Effector memory CD8-positive, alpha-beta T cell (primary cell): ENCODE measurements at places on chromosomes 4 and X.

- no peak for DNase-seq
- peak overlapping the region; percentile 31 for H3K4me3 ChIP-seq
- no peak overlapping the region for H3K27ac ChIP-seq
- H3K36me3 ChIP-seq, result no peaks in the 10 kb centered on the region
- peaks cover 75% of the 10 kb centered on the region for H3K27me3 ChIP-seq
Measured at GRCh38 chr4:41215969-41216293, 1.6 kb upstream of the APBB2 start.

DNA sequence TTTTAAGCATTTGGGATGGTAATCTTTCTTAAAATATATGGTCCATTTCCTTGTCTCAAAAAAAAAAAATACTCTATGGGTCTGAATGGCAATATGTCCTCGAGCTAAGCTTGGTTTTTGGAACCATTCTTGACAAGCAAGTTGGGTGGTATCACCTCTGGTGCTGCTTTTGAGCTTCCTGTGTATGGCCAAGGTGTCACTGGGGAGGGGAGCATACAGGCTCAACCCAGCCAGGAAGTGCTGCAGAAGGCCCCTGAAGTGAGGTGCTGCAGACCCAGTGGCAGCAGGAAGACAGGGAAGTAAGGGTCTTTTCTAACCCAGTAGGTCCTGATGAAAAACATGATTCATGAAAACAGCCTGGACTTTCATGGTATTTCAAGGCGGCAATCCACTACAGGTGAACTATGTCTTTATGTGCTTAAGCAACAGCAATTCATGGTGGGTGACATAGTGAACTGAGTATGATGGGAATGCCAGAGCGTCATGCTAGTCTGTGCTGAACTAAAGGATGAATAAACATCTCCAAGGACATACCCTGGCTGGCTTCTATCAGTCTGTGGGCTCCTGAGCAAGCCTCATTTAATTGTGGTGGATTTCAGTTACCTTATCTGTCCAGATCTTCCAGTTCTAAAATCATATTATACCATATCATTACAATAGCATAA is 15.1 kb downstream of the TRAPPC2 start:
- DNase-seq, result peak; percentile 29
- peaks cover 27% of the 10 kb centered on the region for H3K4me1 ChIP-seq
- peak overlapping the region; percentile 64 for H3K4me3 ChIP-seq
- H3K36me3 ChIP-seq, result peaks cover 39% of the 10 kb centered on the region
- no peaks in the 10 kb centered on the region for H3K27me3 ChIP-seq

GRCh38 chr4:10167201-10167600 is 50.6 kb upstream of the WDR1 start:
- no peaks in the 10 kb centered on the region for H3K36me3 ChIP-seq
- no peak overlapping the region for H3K27ac ChIP-seq
- H3K4me1 ChIP-seq, result no peaks in the 10 kb centered on the region
- no peak overlapping the region for H3K4me3 ChIP-seq

- H3K4me3 ChIP-seq, result no peak overlapping the region
- no peaks in the 10 kb centered on the region for H3K4me1 ChIP-seq
- H3K27ac ChIP-seq, result no peak overlapping the region
- H3K27me3 ChIP-seq, result peaks cover 14% of the 10 kb centered on the region
- no peaks in the 10 kb centered on the region for H3K36me3 ChIP-seq
Measured at GRCh38 chrX:45126158-45126557, 74.5 kb downstream of the DIPK2B start.

- no peak for DNase-seq
- H3K4me1 ChIP-seq, result peaks cover 34% of the 10 kb centered on the region
- no peaks in the 10 kb centered on the region for H3K27me3 ChIP-seq
- H3K4me3 ChIP-seq, result peak overlapping the region; percentile 89
- H3K27ac ChIP-seq, result no peak overlapping the region
Measured at GRCh38 chrX:135345107-135345589, 35.9 kb downstream of the ETDC start.

GRCh38 chr4:15598644-15599043 is 56.5 kb downstream of the FBXL5 start:
- no peak for DNase-seq
- H3K27ac ChIP-seq, result no peak overlapping the region
- H3K27me3 ChIP-seq, result no peaks in the 10 kb centered on the region
- H3K4me1 ChIP-seq, result no peaks in the 10 kb centered on the region

- H3K36me3 ChIP-seq, result no peaks in the 10 kb centered on the region
- no peaks in the 10 kb centered on the region for H3K4me1 ChIP-seq
- no peak overlapping the region for H3K4me3 ChIP-seq
- no peak overlapping the region for H3K27ac ChIP-seq
- no peak for DNase-seq
Measured at GRCh38 chrX:67353651-67354370, 190.0 kb upstream of the AR start.

GRCh38 chr4:84220990-84221389 is 278.1 kb downstream of the NKX6-1 start:
- H3K27ac ChIP-seq, result no peak overlapping the region
- no peaks in the 10 kb centered on the region for H3K27me3 ChIP-seq
- no peak overlapping the region for H3K4me3 ChIP-seq
- no peaks in the 10 kb centered on the region for H3K4me1 ChIP-seq
- no peaks in the 10 kb centered on the region for H3K36me3 ChIP-seq

GRCh38 chrX:106450405-106450804 is 161.4 kb upstream of the RADX start:
- H3K36me3 ChIP-seq, result no peaks in the 10 kb centered on the region
- no peaks in the 10 kb centered on the region for H3K27me3 ChIP-seq
- no peak overlapping the region for H3K4me3 ChIP-seq
- DNase-seq, result no peak

- H3K36me3 ChIP-seq, result no peaks in the 10 kb centered on the region
- H3K4me1 ChIP-seq, result no peaks in the 10 kb centered on the region
- H3K27ac ChIP-seq, result no peak overlapping the region
- no peak overlapping the region for H3K4me3 ChIP-seq
Measured at GRCh38 chr4:126338548-126338947, 1023.8 kb downstream of the FAT4 start.

GRCh38 chr4:107930821-107931774 is at the start of gene CYP2U1:
CYP2U1 (plus strand) TSS chr4:107931549; CDS start chr4:107931644, 95 bp downstream.
- peak within 1 kb of the TSS; percentile 86 for H3K27ac ChIP-seq
- peak within 1 kb of the TSS; percentile 88 for H3K4me3 ChIP-seq
- peaks cover 18% of the 10 kb centered on the region for H3K4me1 ChIP-seq
- H3K36me3 ChIP-seq, result no peaks in the 10 kb centered on the region
- DNase-seq, result peak; percentile 76

DNA sequence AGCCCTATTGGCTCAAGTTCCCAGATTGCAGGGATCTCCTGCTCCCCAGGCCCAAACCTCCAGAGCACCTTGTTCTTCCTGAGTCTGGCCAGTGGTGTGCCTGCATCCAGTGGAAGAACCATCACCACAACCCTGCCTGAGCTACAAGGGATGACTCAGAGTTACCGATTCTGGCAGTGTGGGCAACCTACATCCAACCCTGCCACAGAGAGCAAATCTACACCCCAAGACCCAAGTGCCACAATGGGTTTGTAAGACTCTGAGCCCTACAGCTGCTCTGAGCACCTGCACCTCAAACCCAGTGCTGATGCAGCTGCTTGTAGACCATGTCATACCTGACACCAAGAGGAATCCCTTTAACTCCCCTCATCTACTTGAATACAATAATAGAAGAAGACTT is 110.0 kb downstream of the SOWAHB start:
- H3K27me3 ChIP-seq, result peaks cover 35% of the 10 kb centered on the region
- no peaks in the 10 kb centered on the region for H3K36me3 ChIP-seq
- no peak overlapping the region for H3K4me3 ChIP-seq
- H3K4me1 ChIP-seq, result no peaks in the 10 kb centered on the region

DNA sequence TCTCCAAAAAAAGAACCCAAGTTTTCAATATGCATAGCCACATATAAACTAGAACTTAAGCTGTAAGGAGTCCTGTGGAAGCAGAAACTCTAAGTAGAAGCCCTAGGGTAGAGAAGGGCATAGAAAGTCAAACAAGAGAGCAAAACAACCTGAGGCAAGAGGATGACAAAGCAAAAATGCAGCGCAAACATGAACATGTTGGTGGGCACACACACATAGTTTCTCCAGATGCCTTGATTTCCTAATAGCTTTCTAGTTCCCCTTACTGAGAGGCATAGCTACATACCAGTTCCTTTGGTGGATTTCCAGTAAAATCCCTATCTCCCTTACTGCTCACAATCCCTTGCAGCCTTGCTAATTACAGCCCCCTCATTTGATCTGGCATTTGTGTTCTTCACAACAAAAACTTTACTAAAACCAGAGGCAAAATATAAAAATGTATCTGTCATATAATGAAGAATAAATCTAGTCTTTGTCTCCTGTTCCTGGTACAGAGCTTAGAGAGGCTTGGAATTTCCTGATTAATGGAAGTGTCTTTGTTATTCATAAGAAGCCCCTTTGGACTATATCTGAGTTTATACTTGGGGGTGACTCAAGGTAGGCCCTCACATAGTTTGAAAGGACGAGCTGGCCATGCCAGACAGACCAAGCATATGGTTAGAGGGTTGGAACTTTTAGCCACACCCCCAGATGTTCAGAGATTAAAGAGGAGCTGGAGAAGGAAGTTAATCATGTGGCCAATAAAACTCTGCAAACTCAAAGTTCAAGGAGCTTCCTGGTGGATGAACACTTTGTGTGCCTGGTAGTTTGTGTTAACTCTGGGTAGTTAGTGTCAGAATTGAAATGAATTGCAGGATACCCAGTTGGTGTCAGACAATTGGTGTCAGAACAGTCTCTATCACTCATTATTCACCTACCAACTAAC is 52.7 kb upstream of the ZCCHC13 start:
- peaks cover 8% of the 10 kb centered on the region for H3K36me3 ChIP-seq
- H3K4me3 ChIP-seq, result no peak overlapping the region
- no peak overlapping the region for H3K27ac ChIP-seq
- DNase-seq, result no peak
- no peaks in the 10 kb centered on the region for H3K27me3 ChIP-seq

GRCh38 chrX:47311932-47312774 is 58.2 kb upstream of the ZNF157 start:
- H3K4me1 ChIP-seq, result no peaks in the 10 kb centered on the region
- peak; percentile 22 for DNase-seq
- H3K27me3 ChIP-seq, result no peaks in the 10 kb centered on the region

GRCh38 chr4:41057467-41057866 is 156.9 kb downstream of the APBB2 start:
- no peaks in the 10 kb centered on the region for H3K4me1 ChIP-seq
- H3K4me3 ChIP-seq, result no peak overlapping the region
- H3K27ac ChIP-seq, result no peak overlapping the region
- no peaks in the 10 kb centered on the region for H3K36me3 ChIP-seq
- peaks cover 10% of the 10 kb centered on the region for H3K27me3 ChIP-seq
- DNase-seq, result no peak

GRCh38 chrX:132740316-132741123 is 217.9 kb downstream of the HS6ST2 start:
- H3K4me3 ChIP-seq, result no peak overlapping the region
- DNase-seq, result no peak
- no peak overlapping the region for H3K27ac ChIP-seq

DNA sequence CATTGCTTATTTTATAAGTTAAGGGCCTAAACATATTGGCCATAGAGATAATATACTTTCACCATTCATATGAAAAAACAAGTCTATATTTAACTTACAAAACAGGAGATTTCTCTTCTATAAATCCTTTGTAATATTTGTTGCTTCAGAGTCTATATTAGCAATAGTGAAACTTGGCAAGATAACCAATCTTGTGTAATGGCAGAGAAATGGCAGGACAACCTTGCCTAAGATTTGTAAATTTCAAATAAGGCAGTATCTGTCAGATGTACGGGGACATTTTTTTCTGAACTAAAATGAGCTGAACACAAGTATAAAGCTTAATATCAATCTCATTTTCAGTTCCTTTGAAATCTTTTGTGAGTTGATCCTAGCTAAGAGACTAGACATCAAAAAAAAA is 17.8 kb upstream of the CPEB2 start:
- no peaks in the 10 kb centered on the region for H3K36me3 ChIP-seq
- H3K4me1 ChIP-seq, result no peaks in the 10 kb centered on the region
- H3K27ac ChIP-seq, result no peak overlapping the region
- no peak for DNase-seq

DNA sequence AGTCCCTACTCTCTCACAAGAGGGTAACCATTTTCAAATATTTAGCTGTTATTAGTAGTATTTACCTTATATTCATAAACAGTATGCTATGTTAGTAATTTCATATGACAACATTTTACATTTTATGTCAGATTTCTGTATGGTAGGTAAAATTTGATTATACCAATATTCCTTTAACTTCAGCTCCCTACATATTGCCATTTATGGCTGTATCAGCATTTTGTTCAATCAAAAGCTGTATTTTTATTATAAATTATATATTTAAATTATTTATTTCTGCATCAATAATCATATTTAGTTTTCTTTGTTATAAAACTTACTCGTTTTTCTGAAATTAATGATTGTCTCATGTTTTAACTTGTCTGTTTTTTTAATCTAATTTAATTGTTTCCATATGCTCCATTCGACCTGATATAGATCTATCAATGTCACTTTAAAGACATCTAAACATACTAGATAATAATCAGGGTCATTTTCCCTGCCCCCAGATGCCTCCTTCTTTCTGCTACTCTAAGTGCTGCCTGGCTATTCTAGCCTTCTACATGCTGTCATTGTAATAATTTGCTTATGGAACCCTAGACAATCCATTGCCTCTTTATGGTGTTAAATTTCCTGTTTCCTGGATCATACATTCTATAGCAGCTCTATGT is 1976.7 kb upstream of the ADGRL3 start:
- H3K36me3 ChIP-seq, result no peaks in the 10 kb centered on the region
- H3K4me3 ChIP-seq, result no peak overlapping the region
- H3K4me1 ChIP-seq, result no peaks in the 10 kb centered on the region

GRCh38 chrX:40074080-40074958 is 23.4 kb downstream of the BCOR start:
- H3K4me1 ChIP-seq, result peaks cover 5% of the 10 kb centered on the region
- no peaks in the 10 kb centered on the region for H3K27me3 ChIP-seq
- no peak overlapping the region for H3K4me3 ChIP-seq
- no peak for DNase-seq
- peaks cover 58% of the 10 kb centered on the region for H3K36me3 ChIP-seq

- no peak overlapping the region for H3K27ac ChIP-seq
- no peak overlapping the region for H3K4me3 ChIP-seq
- no peak for DNase-seq
- H3K27me3 ChIP-seq, result no peaks in the 10 kb centered on the region
- H3K4me1 ChIP-seq, result no peaks in the 10 kb centered on the region
- no peaks in the 10 kb centered on the region for H3K36me3 ChIP-seq
Measured at GRCh38 chr4:72779241-72779640, 210.2 kb upstream of the ADAMTS3 start.

- no peak overlapping the region for H3K27ac ChIP-seq
- peaks cover 8% of the 10 kb centered on the region for H3K27me3 ChIP-seq
- no peaks in the 10 kb centered on the region for H3K4me1 ChIP-seq
- no peak overlapping the region for H3K4me3 ChIP-seq
- H3K36me3 ChIP-seq, result no peaks in the 10 kb centered on the region
- no peak for DNase-seq
Measured at GRCh38 chr4:76059750-76060149, 14.8 kb upstream of the ART3 start.

GRCh38 chrX:107324493-107325310 is 118.3 kb downstream of the DNAAF6 start:
- no peak overlapping the region for H3K27ac ChIP-seq
- no peak for DNase-seq
- peaks cover 8% of the 10 kb centered on the region for H3K27me3 ChIP-seq
- no peak overlapping the region for H3K4me3 ChIP-seq
